A549 treated with AZD2906 at 1 μM for 4 hours (cell line): ENCODE measurements at places on chromosomes 2 and 18. TPM values are rescaled to one million over a fixed set of nuclear protein-coding genes. Genes with fewer than 3 reads are reported as not detected.

MPP4 gene
- total RNA-seq, result 0.05 to 0.24 TPM (median 0.07 TPM) in 4 of 5 replicates, not detected in the other

LIPG gene
- 0.13 to 0.55 TPM (median 0.17 TPM) in 5 replicates for total RNA-seq

ALPP gene
- 16.1 to 18.1 TPM (median 16.2 TPM) in 5 replicates for total RNA-seq

OXER1 gene
- total RNA-seq, result not detected in 5 replicates

RAD51AP2 gene
- not detected in 5 replicates for total RNA-seq

GLI2 gene
- 16.8 to 26.9 TPM (median 22.1 TPM) in 5 replicates for total RNA-seq

ALK gene
- not detected in 5 replicates for total RNA-seq

HOXD13 gene
- 0.07 to 0.27 TPM (median 0.18 TPM) in 5 replicates for total RNA-seq

ATAD2B gene
- total RNA-seq, result 5.6 to 7.8 TPM (median 7.2 TPM) in 5 replicates

PRKAG3 gene
- not detected in 5 replicates for total RNA-seq

RGPD4 gene
- 0.03 to 0.07 TPM (median 0.05 TPM) in 4 of 5 replicates, not detected in the other for total RNA-seq

FAM228A gene
- not detected in 5 replicates for total RNA-seq

C2orf78 gene
- not detected in 5 replicates for total RNA-seq

LRRC30 gene
- total RNA-seq, result not detected in 5 replicates

SPATA3 gene
- not detected in 5 replicates for total RNA-seq

IGFBP2 gene
- 60.0 to 98.1 TPM (median 93.1 TPM) in 5 replicates for total RNA-seq

LOXHD1 gene
- total RNA-seq, result not detected in 5 replicates

OSBPL6 gene
- 5.8 to 7.4 TPM (median 6.1 TPM) in 5 replicates for total RNA-seq

TRABD2A gene
- 10.5 to 15.5 TPM (median 13.2 TPM) in 5 replicates for total RNA-seq

NTSR2 gene
- total RNA-seq, result 0.05 to 0.08 TPM in 2 of 5 replicates, not detected in the others

ELP2 gene
- total RNA-seq, result 29.6 to 36.5 TPM (median 34.7 TPM) in 5 replicates

ZSWIM2 gene
- not detected in 5 replicates for total RNA-seq

CHST9 gene
- 0.01 to 0.02 TPM in 2 of 5 replicates, not detected in the others for total RNA-seq

IL1RL1 gene
- 0.80 to 1.4 TPM (median 1.2 TPM) in 5 replicates for total RNA-seq

RAB6D gene
- 0.02 to 0.03 TPM (median 0.02 TPM) in 3 of 5 replicates, not detected in the others for total RNA-seq

ACMSD gene
- total RNA-seq, result not detected in 5 replicates

MAPK4 gene
- 0.13 to 0.33 TPM (median 0.18 TPM) in 5 replicates for total RNA-seq

ATG9A gene
- total RNA-seq, result 39.3 to 45.7 TPM (median 44.4 TPM) in 5 replicates

PPP1R7 gene
- total RNA-seq, result 55.0 to 65.2 TPM (median 56.5 TPM) in 5 replicates
